ENCODE measurements at places on chromosomes 7 and 10.
A peak's percentile ranks its signal among the peaks of the same experiment; 100 is the strongest.

GRCh38 chr10:112580267-112580666, 133.3 kb downstream of the VTI1A start:
- no peak for DNase-seq

DNA sequence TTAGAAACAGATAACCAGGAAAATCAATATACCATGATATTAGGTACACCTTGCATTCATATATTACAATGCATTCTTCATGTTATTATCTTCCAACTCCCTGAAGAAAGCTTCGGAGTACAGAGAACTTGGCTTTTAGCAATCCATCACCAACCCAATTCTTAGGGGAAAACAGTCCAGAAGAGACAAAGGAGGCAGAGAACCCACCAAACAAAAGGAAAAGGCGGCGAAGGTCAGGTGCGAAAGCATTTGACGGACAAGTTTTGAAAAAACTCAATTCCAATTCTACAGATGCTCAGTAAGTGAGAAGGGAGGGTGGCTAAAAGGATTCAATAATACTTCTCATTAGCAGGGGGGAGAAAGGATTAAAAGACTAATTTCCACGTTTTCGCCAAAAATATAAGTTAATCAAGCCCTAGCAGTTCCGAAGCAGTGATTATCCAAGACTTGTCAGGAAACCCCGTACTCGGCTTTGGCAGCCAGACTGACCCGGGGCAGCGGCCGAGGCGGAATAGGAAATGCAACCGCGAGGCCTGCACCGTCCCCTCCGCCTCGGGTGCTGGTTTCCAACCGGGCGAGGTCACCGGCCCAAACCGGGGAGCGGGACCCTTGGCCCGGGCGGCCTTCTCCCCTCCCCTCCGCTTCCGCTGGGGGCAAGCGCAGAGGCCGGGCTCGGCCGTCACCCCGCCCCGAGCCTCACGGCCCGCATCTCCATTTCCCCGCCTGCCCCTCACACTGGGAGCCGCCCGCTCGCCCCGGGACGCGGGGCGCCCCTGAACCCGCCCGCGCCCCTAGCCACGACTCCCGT, 747 bp downstream of the GDI2 start:
- peak; percentile 34 for DNase-seq

- DNase-seq = no peak
Observed at GRCh38 chr7:91325726-91326125, 61.5 kb downstream of the FZD1 start.

GRCh38 chr10:122112625-122113160, 123.7 kb downstream of the TACC2 start:
- no peak for DNase-seq

GRCh38 chr7:151992375-151992774, 33.1 kb upstream of the GALNT11 start:
- DNase-seq = peak; percentile 13

- no peak for DNase-seq
Observed at GRCh38 chr7:71987200-71987767, 424.9 kb downstream of the CALN1 start.

- DNase-seq = no peak
Observed at GRCh38 chr10:70722820-70723424, 50.6 kb downstream of the ADAMTS14 start.

GRCh38 chr10:89151857-89152256, 55.3 kb downstream of the CH25H start:
- no peak for DNase-seq

GRCh38 chr10:64040781-64041180, 519.6 kb downstream of the REEP3 start:
- DNase-seq = no peak

DNA sequence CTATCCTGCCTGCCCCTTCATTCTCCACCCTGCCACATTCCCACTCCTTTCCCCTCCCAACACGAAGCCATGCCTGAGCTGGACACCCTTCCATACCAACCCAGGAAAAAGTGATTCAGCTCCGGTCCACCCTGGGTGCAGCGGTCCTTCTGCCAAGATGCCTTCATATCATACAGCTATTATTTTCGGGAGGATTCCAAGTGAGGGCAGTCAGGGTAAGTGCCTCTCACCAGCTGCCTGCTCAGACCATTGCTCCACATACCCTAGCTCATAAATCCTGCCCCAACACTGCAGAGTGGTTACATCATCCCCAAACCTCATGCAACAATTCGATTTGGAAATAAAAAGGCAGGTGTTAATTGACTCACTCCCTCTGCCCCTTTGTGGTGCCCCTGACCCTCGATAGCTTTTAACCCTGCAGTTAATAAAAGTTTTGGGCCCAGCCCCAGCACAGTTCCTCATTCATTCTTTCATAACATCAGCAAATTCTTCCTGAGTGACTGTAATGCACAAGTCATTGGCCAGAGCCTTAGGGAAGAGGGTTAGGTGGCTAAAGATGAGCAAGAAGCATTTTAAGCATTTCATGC, 42.6 kb downstream of the ZNF503 start:
- DNase-seq = no peak

- no peak for DNase-seq
Observed at GRCh38 chr7:74379938-74380337, 73.8 kb upstream of the GTF2IRD1 start.

GRCh38 chr10:122328676-122329075, 45.8 kb upstream of the PLEKHA1 start:
- DNase-seq = no peak

DNA sequence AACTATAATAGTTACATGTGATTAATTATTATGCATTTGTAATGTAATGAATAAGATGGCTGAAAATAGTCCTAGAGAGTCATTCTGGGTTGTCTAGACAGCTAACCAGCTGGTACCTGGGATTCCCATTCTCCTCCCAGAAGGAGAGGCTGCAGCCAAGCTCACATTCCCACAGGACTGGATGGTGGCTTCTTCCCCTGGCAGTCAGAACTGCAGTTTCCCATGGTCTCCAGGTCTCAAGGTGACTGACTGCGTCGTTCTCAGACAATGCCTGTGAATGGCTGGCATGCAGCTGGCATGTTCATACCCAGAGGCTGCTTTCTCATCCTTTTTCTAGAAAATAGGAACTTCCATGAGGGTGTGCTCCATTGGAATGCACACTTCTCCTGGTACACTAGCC, 21.3 kb downstream of the TAS2R16 start:
- no peak for DNase-seq

DNA sequence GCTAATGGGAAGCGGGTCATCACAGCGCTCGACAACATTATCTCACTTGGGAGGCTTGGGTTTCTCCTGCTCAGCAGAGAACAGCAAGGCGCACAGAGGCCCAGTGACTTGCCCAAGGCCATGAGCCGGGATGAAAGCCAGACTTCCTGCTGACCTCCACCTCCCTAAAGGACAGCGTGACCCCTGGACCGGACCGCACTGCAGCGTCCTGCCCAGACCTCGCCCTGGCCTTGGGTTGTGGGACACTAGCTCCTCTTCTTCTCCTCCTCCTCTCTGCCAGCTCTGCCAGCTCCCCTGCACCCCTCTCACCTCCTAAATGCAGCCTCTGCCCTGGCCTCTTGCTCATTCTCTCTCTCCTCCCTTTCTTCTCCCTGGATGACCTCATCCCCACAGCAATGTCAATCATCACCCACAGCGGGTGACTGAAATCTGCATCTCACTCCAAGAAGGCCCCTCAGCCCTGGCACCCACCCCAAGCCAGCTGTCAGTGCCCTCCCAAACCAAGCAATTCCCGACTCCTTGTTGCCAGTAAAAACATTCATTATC, 19.4 kb downstream of the SPOCK2 start:
- no peak for DNase-seq

- no peak for DNase-seq
Observed at GRCh38 chr7:1758028-1758858, 88.2 kb downstream of the ELFN1 start.

GRCh38 chr7:150481186-150481920, 30.9 kb downstream of the GIMAP8 start:
- DNase-seq = no peak

DNA sequence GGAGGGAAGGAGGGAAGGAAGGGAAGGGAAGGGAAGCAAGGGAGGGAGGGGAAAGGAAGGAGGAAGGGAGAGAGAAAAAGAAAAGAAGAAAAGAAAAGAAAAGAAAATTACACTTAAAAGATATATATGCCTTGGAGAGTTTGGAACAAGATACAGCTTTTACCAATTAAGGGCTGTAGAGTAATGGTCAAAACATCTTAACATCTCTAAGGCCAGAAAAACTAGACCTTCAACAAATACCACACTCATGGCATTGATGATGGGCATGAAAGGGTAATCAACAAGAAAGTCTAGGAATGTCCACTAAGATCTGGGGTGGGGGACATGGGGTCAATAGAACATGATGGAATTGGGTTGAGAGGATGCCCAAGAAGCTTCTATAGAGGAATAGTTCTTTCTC, 74.5 kb downstream of the CREB3L2 start:
- no peak for DNase-seq

DNA sequence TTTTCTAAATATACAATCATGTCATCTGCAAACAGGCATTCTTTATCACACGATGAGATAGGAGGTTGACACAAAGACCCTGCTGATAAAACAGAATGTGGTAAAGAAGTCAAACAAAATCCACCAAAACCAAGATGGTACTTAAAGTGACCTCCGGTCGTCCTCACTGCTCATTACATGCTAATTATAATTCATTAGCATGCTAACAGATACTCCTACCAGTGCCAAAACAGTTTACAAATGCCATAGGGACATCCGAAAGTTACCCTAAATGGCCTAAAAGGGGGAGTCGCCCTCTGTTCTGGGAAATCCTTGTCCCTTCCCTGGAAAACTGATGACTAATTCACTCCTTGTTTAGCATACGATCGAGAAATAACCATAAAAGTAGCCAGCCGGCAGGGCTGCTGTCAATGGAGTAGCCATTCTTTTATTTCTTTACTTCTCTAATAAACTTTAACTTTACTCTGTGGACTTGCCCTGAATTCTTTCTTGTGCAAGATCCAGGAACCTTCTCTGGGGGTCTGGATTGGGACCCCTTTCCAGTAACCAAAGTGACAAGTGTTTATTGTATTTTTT, 126.6 kb downstream of the CCDC71L start:
- no peak for DNase-seq

DNA sequence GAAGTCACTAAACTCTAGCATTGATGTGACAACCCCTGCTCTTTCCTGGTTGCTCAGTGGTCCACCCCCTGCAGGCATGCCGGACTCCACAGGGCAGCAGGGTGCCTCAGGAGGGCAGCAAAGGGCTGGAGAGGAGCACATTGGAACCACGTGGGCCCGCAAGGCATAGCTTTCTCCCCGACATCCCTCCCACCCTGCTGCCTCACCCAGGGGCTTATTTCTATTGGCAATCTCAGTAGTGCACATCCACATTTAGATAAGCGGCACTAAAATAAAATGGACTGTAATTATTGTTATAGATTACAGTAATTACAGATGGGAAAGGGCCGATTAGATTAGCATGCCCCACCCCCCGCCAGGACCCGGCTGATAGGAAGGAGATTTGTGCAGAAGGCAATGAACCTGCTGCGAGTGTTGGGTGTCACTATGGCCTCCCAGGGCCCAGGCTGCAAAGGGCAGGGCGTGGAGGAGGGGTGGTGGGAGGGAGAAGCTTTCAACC, 580.1 kb downstream of the GRID1 start:
- no peak for DNase-seq

DNA sequence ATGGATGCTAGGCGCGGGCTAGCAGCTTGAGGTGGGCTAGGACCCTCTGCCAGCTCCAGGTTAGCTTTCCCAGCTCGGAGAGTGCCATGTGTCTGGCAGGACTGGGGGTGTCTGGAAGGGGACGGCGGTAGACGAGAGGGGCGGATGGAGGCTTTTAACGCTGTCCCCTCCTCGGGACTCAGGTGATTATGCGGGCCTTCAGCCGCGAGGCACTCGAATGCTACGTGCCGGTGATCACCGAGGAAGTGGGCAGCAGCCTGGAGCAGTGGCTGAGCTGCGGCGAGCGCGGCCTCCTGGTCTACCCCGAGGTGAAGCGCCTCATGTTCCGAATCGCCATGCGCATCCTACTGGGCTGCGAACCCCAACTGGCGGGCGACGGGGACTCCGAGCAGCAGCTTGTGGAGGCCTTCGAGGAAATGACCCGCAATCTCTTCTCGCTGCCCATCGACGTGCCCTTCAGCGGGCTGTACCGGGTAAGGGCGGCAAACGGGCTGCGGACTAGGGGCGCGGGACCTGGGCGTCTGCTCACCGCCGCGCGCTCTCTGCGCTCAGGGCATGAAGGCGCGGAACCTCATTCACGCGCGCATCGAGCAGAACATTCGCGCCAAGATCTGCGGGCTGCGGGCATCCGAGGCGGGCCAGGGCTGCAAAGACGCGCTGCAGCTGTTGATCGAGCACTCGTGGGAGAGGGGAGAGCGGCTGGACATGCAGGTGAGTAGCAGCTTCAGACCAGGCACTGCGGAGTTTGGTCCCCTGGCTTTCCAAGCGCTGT, 1.1 kb downstream of the CYP26A1 start:
- DNase-seq = no peak

DNA sequence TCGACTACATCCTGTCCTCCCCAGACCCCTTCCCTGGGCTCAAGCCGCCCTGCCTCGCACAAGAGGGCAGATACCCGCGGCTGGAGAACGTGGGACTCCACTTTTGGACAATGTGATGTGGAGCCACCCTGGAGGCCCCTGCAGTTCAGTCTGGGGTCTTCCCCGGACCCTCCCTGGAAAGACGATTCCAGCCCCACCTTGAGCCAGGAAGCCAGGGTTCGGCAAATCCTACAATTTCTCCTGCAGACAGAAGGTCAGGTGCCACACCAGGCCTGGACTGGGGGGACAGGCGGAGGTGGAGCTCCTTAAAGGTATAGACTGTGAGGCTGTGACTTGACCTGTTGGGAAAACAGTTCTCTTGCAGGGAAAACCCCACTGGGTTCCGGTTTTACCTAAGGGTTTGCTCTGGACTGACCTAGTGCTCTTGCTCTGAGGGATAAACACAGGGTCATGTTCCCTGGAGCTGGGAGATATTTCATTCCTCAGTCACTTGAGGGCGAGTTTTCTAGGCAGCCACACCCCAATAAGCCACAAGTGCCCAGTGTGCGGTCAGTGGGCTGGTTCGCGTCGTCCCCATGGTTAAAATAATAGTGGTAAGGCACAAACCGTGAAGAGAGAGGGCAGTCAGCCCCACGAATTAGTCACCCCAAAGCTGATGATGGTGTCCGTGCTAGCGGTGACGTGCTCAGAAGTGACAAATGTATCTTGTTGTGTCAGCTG, 1.6 kb downstream of the FOXL3 start:
- no peak for DNase-seq

GRCh38 chr7:104123786-104124185, 84.0 kb downstream of the ORC5 start:
- no peak for DNase-seq

Measured in stimulated activated CD4-positive, alpha-beta T cell treated with anti-CD3 and anti-CD28 coated beads, Interleukin-12 subunit alpha, Interleukin-12 subunit beta, amount 100 ng/mL, for 48 hours (primary cell).